Activated naive CD4-positive, alpha-beta T cell (primary cell): ENCODE measurements at places on chromosomes 5 and 9.
A peak's percentile ranks its signal among the peaks of the same experiment; 100 is the strongest.

DNA sequence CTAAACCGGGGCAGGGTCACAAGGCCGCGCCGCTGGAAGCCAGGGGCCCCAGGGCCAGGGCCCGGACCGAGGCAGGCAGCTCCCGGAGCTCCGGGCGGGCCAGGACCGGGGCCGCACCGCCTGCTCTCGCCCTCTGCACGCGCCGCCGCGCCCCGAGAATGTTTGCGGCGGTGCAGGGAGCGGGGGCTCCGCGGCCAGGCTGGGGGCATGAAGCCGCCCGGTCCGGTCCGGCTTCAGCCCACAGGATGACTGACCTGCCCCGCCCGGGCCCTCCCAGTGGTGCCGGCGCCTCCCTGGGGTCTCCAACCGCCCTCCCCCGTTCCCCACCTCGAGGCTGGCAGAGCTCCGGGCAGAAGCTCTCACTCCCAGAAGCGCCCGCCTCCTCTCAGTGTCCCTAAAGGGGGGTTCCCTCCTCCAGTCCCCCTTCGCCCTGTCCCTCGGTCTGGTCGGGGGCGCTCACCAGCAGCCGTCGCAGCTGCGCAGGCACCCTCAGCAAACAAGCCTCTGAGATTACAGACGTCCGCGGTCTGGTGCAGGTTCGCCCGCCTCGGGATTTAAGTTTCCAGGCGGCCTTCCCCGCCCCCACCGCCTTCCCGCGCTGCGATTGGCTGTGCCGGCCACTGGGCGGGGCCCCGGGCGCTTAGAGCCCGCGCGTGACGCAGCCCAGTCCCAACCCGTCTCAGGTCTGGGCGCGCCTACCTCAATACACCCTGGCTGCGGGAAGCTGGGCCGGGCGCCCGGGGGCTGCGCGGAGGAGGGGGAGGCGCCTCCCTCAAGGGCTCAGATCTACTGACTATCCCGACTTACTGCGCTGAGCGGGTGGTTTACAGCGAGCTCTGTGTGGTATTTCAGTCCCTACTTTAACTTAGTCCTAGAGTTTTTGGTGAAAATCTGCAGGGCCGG lies at the start of gene CTSV:
Gene CTSV (minus strand): TSS at position 532 of the 903 bp plus-strand sequence. CDS start 1,099 bp downstream, outside the sequence.
- DNase-seq = peak; percentile 35

GRCh38 chr9:104808035-104808614 lies 44.2 kb downstream of the NIPSNAP3B start:
- no peak for DNase-seq

DNA sequence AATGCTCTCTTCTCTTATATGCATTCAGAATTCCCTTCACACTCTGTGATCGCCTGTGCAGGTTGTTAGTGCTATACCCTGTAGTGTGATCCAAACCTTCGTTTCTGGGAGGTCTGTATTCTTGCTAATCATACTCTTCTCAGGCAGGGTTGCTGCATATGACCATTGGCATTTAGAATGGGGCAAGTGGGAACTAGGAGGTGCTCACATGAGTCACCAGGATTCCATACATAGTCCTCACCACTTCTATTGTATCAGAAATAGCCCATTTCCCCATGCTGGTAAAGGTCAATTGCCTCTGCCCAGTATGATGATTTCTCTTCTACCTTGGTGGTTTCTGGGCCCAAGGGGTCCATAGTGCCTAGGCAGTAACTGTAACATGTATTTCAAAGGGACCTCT lies 443.5 kb upstream of the CDH6 start:
- DNase-seq = no peak

DNA sequence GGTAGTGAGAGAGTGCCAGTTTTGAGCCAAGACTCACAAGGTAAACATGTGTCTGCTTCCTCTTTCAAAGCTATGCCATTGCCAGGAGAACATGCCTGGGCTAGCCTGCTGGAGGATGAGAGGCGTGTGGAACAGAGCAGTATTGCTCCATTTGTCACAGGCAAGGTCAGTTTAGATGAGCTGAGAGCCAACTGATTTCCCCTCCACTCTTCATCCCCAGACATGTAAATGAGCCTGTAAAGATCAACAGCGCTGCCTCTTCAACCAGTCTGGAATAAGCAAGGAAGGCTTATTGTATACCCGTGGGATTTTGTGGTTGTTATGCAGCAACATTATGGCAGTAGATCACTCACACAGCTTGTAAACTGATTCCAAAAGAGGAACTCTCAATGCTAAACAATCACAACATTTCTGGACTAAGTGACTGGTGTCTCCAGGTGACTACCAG lies 8.2 kb upstream of the GDNF start:
- no peak for DNase-seq

DNA sequence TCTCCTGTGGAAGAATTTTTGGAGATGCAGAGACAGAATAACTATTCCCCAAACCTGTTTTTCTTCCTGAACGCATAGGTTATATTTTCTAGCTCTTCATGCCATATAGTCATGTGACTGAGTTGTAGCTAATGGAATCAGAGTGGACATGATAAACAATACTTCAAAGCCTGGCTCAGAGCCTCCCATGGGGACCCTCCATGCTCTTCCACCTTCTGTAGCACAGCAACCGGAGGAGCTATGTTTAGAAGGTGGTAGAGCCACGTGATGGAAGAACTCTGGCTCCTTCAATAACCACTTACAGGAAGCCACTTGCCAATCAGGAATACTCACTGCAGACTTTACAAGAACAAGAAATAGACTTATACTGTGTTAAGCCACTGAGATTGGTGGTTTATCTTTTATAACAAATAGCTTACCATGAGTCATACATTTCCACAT lies 39.2 kb downstream of the NADK2 start:
- no peak for DNase-seq

DNA sequence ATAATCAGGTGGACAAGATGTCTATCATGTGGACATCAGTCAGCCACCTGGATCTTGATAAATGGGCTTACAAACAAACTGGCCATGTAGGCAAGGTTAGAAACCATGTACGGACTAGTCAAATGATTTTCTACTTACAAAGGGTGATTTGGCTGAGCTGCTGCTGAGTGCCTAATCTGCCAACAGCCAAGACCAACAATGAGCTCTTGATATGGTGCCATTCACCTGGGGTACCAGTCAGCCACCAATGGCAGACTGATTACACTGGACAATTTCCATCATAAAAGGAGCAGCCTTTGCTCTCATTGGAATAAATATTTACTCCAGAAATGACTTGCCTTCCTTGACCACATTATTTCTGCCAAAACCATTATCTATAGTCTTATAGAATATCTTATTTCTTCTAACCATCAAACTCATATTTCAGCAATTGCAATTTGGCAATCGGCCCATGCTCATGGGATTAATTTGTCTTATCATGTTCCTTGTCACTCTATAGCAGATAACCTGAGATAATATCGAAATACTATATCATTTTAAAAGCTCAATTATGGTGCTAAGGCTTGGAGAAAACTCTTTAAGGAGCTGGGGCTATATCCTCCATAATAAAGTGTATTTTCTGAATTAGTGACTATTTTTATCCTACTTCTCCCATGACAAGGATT lies 135.1 kb downstream of the SLC25A46 start:
- DNase-seq = no peak

DNA sequence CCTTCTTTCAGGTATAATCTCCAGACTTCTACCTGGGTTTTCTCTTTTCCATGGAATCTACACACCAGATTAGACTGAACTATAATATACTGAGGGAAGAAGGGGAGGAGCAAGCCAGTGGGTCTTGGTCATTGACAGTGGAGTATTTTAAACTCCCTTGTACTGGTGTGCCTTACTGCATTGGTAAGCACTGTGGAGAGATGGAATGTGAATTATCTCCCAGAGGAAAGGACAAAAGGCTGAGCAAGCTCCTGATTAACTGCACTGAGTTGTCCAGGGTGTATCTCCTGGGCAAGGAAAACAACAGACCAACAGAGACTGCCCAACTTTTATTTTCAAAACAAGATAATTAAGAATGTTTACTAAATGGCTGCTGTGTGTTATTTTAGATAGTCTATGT lies 29.8 kb upstream of the SLCO6A1 start:
- no peak for DNase-seq

- DNase-seq = no peak
Measured at GRCh38 chr5:24749701-24750100, 104.9 kb upstream of the CDH10 start.

GRCh38 chr5:161258438-161258837 lies 288.1 kb downstream of the GABRB2 start:
- DNase-seq = no peak

DNA sequence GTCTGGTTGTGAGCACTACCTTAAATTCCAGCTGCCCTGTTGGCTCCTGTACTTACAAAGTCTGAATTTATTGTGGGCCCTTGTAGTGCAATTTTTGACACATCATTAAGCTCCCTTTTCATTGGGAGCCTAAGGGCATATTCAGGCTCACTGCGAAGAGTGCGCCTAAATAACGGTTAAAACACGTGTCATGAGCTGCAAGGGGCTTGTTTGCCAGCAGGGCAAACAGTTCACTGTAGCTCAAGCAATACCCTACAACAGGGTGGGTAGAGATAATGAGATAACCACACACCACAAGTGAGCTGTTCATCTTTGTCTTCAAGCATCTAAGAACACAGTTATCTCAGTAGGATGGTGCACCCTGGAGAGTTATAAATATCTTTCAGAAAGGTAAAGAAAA lies 214.2 kb downstream of the SLF1 start:
- no peak for DNase-seq

GRCh38 chr5:55146543-55147151 lies 13.3 kb upstream of the GPX8 start:
- DNase-seq = peak; percentile 60

GRCh38 chr9:134099123-134099761 lies 31.4 kb upstream of the BRD3 start:
- DNase-seq = no peak

GRCh38 chr5:22063717-22064116 lies 789.4 kb downstream of the CDH12 start:
- DNase-seq = no peak

- DNase-seq = no peak
Measured at GRCh38 chr9:35976726-35977125, 18.8 kb upstream of the OR2S2 start.

DNA sequence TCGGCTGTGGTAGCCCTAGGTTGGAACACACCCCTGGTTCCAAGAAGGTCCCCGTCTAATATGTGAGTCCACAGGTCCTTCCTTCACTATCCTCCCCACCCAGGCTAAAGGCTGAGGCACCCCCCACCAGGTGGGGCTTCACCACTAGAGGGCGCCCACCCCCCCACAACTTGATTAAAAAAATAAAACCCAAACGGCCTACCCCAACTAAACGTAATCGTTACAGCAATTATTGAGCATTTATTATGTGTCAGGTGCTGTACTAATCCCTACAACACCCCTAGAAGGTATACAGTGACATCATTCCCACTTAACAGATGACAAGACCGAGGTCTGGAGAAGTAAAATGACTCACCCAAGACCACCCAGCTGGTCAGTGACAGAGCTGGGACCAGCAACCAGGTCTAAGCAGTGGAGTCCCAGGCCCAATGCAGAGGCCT lies 65.0 kb downstream of the FGF18 start:
- peak; percentile 29 for DNase-seq

DNA sequence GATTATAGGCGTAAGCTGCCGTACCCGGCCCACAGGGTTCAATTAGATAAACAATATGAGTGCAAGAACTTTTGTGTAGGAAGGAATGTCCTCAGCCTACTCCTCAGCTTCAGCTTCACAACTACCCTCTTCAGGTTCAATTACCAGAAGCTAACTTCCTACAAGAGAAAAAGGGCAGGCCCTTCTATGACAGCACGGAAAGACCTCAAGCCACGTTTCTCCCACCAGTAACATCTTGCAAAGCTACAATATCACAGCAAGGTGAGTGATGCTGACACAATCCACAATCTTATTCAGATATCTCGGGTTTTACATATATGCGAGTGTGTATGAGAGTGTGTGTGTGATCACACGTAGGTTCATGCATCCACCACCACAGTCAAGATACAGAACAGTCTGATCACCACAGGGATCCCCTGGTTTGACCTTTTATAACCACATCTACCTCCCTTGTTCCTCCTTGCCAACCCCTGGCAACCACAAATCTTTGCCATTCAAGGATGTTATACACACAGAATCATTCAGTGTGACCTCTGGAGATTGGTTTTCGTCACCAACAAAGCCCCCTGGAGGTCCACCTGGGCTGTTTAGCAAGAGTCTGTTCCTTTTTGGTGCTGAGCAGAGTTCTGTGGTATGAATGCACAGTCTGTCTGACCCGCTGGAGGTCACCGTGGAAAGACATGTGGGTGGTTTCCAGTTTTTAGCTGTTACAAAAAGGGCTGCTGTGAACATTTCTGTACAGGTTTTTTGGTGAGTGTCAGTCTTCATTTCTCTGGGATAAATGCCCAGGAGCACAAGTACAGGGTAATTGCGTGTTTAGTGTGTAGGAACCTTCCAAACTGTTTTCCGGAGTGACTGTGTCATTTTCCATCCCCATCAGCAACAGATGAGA lies 38.2 kb downstream of the IPPK start:
- no peak for DNase-seq

GRCh38 chr5:90359073-90359920 lies 50.3 kb downstream of the CETN3 start:
- no peak for DNase-seq

GRCh38 chr5:138054847-138055558 lies 22.1 kb upstream of the FAM13B start:
- no peak for DNase-seq

GRCh38 chr5:14505310-14506139 lies 76.1 kb upstream of the OTULINL start:
- no peak for DNase-seq

GRCh38 chr9:89837162-89837933 lies 232.5 kb downstream of the GADD45G start:
- no peak for DNase-seq

- peak; percentile 25 for DNase-seq
Measured at GRCh38 chr5:100901821-100902341, 1.2 kb downstream of the ST8SIA4 start.

DNA sequence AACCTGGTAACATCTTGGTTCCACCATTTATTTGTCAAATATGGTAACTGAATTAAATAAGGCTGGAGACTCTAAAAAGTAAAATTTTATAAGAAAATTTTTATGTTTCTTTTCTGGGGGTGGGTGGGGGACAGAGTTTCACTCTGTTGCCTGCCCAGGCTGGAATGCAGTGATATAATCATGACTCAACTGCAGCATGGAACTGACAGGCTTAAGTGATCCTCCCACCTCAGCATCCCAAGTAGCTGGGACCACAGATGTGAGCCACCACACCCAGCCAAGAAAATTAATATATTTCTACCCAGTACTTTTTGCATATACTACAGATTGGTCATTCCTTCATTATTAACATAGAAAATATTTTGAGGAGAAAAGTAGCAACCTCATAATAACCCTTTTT lies 216.9 kb downstream of the DEPDC1B start:
- DNase-seq = no peak
